Caco-2 (cell line): ENCODE measurements at places on chromosomes 7 and 10. TPM values are rescaled to one million over a fixed set of nuclear protein-coding genes. Genes with fewer than 3 reads are reported as not detected.
A peak's percentile ranks its signal among the peaks of the same experiment; 100 is the strongest.

- DNase-seq: no peak
Observed at GRCh38 chr10:101660256-101660655, 34.7 kb downstream of the FBXW4 start.

DNA sequence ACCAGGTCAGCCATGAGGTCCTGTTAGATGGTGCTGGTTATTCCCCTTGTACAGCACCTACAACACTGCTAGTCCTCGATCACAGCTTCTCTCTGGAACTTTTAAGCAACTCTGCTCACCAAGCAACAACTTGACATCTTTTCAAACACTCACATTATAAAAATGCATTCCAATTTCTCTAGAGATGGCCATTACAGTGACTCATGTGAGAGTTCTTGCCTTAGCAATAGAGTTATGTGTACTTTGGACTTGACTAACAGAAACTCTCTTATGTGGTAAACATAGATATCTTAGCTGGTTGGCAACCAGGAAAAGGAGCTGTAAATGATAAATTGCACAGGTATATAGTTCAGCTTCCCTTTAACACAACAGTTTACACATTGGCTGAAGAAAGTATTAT lies 122.2 kb downstream of the PDE1C start:
- DNase-seq: no peak

The LRRN3 gene
- total RNA-seq: 0.68 and 0.77 TPM in 2 replicates

- no peak for DNase-seq
Observed at GRCh38 chr7:90945104-90945787, 319.0 kb upstream of the FZD1 start.

The BHLHA15 gene
- 3.4 and 3.6 TPM in 2 replicates for total RNA-seq

GRCh38 chr7:13047061-13047460 lies 359.6 kb downstream of the ARL4A start:
- DNase-seq: no peak

The ABCB4 gene
- 0.18 and 0.21 TPM in 2 replicates for total RNA-seq

DNA sequence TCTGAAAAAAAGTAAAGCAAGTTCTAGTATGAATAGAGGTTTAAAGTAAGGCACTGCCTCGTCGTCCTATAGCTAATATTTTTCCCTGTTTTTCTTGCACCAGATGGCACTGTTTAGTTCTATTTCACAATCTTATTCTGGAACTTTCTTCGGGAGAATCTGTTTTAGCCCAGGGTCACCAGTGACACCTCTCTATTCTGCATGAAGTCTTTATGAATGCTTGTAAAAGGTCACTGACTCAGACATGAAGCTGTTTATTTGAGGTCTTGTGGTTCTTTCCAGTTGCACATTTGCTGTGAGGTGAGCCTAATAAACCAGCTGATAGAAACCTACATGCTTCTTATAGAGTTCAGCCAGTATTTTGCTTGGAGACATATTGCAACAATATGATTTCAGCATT lies 444.3 kb downstream of the AUTS2 start:
- DNase-seq: no peak

The ACTL6B gene
- not detected in 2 replicates for total RNA-seq

The SYT15B gene
- total RNA-seq: 0.11 TPM in 1 of 2 replicates, not detected in the other

DNA sequence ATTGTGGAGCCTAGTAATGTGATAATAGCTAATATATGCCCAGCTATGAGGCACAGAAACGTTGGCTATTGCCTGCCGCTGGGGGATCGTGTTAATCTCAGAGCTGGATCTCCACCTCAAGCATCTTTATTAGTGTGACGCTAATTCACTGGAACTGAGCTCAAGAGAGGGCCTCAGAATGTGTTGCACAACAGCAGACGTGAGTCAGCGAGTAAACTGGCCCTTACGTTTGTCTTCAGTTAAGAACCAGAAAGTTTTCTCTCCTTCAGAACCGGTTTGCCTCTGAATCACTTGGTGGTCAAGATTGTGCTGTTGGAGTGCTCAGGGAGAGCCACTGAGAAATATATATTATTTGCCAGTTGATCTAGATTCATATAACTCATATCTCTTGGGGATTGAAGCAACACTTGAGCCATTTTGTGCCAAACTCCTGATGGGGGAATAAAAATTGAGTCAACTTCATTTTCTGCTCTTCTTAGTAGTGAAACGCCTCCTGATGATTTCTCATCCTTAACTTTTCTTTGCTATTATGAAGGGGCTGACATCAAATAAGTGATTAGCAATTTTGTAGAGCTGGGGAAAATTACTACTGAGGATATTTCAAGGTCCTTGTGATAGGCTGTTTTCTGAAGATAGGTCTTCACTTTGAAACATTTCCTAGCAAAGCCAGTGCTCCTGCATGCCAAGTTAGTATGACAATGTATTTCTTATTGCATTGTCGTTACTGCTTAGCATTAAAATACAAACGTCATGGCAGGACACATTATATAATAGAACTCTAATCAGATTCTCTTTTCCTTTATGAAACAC lies 22.3 kb downstream of the BZW2 start:
- DNase-seq: peak; percentile 87

GRCh38 chr10:114953047-114953446 lies 15.1 kb downstream of the TRUB1 start:
- DNase-seq: no peak
